ENCODE measurements at places on chromosomes 3 and 15.

DNA sequence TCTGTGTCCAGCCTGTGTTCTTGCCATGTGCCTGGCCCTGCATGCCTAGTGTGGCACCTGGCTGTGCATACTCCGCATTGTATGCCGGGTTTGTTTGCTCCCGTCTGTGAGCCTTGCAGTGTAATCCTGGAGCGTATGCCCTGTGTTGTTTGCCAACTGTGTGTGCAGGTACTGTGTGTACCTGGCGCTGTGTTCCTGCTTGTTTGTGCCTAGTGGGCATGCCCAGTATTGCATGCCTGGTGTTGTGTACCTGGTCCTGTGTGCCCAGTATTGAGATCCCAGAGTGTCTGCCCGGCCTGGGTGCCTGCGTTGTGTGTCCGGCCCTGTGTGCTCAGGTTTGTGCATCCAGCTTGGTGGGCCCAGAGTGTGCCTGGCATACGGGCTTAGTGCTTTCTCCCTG, 54.5 kb upstream of the CHRNA7 start:
- no peak for DNase-seq

DNA sequence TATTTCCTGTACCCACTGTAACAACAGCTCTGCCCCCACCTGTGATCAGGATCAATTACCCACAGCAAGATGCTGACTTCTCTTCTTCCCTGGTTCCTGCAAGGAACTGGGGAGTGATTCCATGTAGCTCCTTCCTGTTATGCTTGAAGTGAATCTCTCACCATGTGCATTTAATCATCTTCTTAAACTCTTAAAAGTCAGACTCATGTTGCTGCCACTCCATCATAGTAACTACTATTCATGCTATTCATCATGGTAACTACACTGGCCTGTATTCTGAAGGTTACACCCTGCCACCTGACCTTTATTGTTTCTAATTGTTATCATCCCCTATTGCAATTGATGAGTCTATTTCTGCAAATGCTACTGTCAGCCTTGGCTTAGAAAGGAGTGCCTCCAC, 89.5 kb downstream of the SUCNR1 start:
- no peak for DNase-seq

GRCh38 chr15:29765898-29766527, 56.3 kb downstream of the TJP1 start:
- DNase-seq = peak; percentile 62

DNA sequence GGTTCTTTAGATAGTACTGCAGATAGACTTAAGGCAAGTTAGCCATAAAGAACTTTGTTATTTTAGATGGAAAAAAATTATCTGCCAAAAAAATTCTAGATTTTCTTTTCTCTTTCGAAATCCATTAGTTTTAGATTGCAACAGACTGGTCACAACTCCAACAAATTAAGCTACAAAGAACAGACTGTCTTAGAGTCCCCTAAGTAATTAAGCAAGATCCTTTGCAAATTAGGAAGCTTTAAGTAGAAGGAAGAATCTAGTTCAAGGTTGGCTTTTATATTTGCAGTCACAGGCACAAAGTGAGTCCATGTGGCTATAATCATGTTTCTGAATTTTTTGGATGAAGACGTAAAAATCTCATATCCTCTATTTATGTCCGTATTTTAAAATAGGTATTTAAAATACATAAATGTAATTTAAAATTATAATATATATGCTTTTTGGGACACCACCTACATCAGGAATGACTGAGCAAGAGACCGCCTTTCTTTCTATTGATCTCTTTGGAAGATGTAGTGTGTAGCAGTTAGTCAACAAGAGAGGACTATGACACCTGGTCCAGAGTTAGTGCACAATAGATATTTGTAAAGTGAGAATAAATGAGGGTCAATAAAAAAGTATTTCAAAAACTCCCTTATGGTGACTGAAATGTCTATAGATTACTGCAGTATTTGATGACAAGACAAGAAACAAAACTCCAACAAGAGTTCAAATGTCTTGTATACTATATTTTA, 34.4 kb downstream of the TMEM45A start:
- no peak for DNase-seq

DNA sequence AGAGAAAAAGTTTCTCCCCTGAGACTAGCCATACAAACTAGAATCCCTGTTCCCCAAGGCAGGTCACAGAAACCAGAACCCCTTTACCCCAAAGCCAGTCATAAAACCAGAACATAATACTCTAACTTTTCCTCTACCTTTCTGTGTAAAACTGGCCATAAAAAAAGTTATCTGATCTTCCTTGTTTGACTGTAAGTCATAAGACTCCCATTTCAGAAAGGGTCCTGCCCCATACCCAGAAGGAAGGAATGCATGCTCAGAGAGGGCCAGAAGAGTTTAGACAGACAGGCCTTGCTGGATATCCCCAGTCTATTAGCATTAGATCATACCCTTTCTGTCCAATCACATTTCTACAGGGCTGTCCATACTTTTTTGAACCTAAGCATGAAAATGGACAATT, 27.2 kb downstream of the SCN11A start:
- DNase-seq = no peak

DNA sequence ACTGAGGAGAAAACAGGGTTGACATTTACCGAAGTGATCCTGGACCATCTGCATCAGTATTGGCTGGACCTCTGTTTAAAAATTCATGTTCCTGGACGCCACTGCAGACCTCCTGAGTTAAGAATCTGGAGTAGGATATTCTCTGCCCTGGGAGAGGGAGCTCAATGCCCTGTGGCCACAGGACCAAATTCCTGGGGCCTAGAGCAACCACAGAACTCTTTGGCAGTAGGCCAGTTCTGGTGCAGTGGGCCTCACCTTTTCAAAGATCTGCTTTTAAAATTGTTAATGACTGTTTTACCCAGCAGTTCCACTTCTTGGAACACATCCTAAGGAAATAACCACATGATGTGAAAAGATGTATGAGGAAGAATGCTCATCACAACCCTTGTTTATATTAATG, 133.3 kb upstream of the ADPGK start:
- DNase-seq = no peak

- no peak for DNase-seq
Measured at GRCh38 chr3:175826759-175827158, 967.6 kb downstream of the NAALADL2 start.

DNA sequence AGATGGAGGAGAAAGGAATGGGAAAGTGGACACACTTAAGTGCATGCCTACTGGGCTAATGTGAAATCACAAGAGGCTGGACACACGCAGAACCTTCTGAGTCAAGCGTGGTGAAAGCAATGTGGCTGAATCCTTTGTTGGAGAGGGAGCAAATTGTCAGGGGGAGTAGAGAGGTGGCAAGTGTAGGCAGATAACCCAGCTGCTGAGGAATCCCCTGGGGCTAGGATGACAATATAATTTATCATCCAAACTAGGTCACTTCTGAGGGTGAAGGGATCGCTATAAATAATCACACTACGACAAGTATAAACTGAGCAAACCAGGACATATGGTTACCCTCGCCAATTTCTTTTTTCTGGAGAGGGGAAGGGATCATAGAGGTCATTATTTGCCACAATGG, 28.7 kb downstream of the TAMM41 start:
- DNase-seq = no peak

DNA sequence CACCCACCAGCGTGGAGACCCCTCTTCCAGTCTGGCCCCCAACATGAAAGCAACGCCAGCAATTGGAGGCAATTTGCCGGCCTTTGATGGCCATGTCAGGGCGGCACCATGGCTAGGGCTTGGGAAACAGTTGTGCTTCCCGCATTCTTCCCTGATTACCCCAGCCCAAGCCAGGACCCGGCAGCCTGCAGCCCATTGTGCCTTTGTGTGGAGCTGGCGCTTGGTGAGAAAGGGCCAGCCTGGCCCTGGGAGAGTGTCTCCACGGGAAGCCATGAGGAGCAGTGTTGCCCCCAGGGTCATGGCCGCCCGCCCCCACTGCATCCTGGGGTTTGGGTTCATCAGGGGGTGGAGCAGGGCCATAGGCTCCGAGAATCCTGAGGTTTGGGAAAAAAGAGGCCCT, 66.0 kb downstream of the DNAJB8 start:
- no peak for DNase-seq

DNA sequence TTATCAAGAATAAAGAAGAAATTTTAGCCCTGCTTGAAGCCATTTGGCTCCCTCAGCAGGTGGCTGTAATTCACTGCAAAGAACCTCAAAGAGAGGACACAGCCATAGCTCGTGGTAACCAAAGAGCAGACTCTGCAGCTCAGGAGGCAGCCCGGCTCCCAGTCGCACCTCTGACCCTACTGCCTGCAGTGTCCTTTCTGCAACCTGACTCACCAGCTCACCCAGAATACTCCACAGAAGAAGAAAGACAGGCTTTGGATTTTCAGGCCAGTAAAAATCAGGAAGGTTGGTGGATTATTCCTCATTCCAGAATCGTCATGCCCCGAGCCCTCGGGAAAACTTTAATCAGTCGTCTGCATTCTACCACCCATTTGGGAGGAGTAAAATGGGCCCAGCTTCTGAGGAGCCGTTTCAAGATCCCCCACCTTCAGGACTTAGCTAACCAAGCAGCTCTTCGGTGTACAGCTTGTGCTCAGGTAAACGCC, 38.6 kb downstream of the ZBTB11 start:
- DNase-seq = no peak

DNA sequence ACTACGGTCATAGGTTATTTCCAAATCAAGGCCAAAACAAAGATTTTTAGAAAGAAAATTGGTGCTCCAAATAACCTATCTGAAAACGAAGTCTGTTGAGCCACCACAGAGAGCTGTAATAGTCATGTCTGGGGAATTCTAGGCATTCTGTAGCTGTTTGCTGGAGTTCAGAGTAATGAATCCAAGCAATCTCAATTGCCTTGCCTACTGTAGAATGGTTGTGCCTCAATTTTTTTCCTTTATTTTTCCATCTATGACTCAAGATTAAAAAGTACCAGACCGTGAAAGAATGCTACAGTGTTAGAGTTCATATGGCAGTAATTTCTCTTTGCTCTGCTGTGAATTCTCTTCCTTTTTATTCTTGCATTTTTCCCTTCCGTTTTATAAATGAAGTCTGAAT, 1007.2 kb upstream of the ALCAM start:
- DNase-seq = peak; percentile 43

DNA sequence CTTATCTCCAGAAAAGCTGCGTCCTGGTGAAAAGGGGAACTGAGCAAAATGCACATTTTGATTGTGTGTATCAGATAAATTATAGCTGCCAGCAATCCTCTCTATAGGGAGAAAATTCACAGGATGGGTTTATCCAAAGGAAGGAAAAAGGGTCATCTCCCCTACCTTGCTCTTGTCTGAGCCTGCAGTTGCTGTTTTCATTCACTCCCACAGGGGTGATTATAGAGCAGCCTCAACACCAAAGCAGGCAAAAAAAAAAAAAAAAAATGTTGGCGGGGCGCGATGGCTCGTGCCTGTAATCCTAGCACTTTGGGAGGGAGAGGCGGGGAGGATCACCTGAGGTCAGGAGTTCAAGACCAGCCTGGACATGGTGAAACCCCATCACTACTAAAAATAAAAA, 333.7 kb downstream of the ROBO2 start:
- DNase-seq = no peak

DNA sequence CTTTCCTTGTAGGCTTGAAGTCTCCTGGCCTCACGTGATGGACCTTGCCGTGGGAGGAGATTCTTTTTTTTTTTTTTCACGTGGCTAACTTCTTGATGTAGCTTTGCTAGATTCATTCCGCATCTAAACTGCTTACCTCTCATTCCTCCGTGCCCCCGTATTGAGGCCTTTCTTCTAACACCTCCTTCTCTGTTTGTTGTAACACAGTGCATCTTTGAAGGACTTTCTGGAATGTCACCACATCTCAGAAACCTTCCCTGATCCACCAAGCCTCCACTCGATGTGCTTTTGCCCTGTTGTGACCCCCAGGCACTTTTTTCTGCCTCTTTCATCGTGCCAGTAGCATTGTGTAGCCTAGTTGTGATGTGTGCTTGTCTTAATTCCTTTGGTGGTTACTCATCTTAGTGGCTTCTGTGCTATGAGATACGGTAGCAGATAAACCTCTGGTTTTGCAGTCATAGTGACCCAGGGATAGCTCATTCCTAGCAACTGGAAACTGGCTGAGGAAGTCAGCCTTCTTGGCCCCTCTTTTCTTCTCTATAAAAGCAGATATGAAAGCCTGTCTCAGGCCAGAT, 1.6 kb upstream of the BNC1 start:
- peak; percentile 80 for DNase-seq

- peak; percentile 33 for DNase-seq
Measured at GRCh38 chr15:78056714-78057269, 20.7 kb downstream of the TBC1D2B start.
